ENCODE measurements at places on chromosomes 2 and 18.

GRCh38 chr2:67604360-67604759 lies 207.2 kb downstream of the ETAA1 start:
- no peaks in the 10 kb centered on the region for H3K4me1 ChIP-seq
- no peak overlapping the region for H3K27ac ChIP-seq
- H3K36me3 ChIP-seq: no peaks in the 10 kb centered on the region
- DNase-seq: no peak
- H3K4me3 ChIP-seq: no peak overlapping the region

DNA sequence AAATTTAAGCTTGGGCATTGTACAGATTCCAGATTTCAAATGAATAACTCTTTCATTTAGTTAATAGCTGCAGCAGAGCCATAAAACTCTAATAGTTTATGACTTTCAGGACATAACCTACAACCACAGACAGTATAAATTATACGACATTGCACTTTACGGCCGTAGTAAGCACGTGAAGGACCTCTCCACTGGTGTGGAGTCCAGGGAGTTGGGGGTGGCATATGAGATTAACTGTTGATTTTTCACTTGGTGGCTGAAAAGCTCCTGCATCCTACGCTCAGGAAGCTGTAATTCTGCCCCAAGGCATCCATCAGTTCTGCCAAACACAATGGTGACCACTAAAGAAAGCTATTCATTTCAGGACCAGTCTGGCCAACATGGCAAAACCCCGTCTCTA lies 376.2 kb downstream of the SOX11 start:
- no peak for DNase-seq
- no peaks in the 10 kb centered on the region for H3K36me3 ChIP-seq
- H3K4me1 ChIP-seq: no peaks in the 10 kb centered on the region
- H3K27me3 ChIP-seq: no peaks in the 10 kb centered on the region
- no peak overlapping the region for H3K4me3 ChIP-seq

- no peaks in the 10 kb centered on the region for H3K27me3 ChIP-seq
- no peak overlapping the region for H3K27ac ChIP-seq
- no peaks in the 10 kb centered on the region for H3K36me3 ChIP-seq
- DNase-seq: no peak
These were observed 351.0 kb downstream of the PIK3C3 start for GRCh38 chr18:42305869-42306593.

- peaks cover 67% of the 10 kb centered on the region for H3K27me3 ChIP-seq
- no peaks in the 10 kb centered on the region for H3K36me3 ChIP-seq
- H3K4me3 ChIP-seq: peak overlapping the region; percentile 5
- no peaks in the 10 kb centered on the region for H3K4me1 ChIP-seq
- no peak for DNase-seq
These were observed 3.1 kb downstream of the TWIST2 start for GRCh38 chr2:238851026-238851425.

- no peaks in the 10 kb centered on the region for H3K36me3 ChIP-seq
- H3K4me3 ChIP-seq: no peak overlapping the region
These were observed 121.6 kb downstream of the ZFP36L2 start for GRCh38 chr2:43104763-43105162.

DNA sequence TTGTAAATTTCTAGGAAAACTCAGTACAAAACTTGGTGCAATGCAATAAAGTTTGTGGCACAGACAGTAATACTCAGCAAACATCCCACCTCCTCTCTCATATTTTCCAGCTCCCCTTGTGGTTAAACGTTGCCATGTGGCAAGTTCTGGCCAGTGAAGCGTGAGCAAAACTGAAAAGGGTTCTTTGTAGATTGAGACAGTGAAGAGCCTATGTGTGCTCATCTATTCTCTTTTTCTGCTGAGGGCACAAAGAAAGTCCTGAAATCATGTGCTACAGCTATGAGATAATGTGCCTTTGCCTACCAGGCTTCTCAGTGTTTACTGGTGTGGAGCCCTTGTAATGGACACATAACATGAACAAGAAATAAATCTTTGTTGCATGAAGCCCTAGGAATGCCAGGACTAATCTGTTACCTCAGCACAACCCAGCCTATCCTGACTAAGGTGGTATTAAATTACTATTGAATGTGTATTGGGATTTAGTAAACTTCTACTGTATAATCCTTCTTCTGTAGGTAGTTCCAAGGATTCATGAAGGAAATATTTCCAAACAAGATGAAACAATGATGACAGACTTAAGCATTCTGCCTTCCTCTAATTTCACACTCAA lies 13.0 kb upstream of the TYMS start:
- H3K4me3 ChIP-seq: no peak overlapping the region
- no peak overlapping the region for H3K27ac ChIP-seq
- no peaks in the 10 kb centered on the region for H3K4me1 ChIP-seq
- no peak for DNase-seq
- no peaks in the 10 kb centered on the region for H3K36me3 ChIP-seq

GRCh38 chr2:179720173-179720772 lies 141.1 kb downstream of the ZNF385B start:
- no peaks in the 10 kb centered on the region for H3K27me3 ChIP-seq
- no peaks in the 10 kb centered on the region for H3K36me3 ChIP-seq
- DNase-seq: no peak
- H3K4me3 ChIP-seq: no peak overlapping the region
- no peaks in the 10 kb centered on the region for H3K4me1 ChIP-seq
- no peak overlapping the region for H3K27ac ChIP-seq

All from transverse colon (tissue), 4 donors.